ENCODE measurements at places on chromosomes 4 and X. TPM values are rescaled to one million over a fixed set of nuclear protein-coding genes. Genes with fewer than 3 reads are reported as not detected.

DNA sequence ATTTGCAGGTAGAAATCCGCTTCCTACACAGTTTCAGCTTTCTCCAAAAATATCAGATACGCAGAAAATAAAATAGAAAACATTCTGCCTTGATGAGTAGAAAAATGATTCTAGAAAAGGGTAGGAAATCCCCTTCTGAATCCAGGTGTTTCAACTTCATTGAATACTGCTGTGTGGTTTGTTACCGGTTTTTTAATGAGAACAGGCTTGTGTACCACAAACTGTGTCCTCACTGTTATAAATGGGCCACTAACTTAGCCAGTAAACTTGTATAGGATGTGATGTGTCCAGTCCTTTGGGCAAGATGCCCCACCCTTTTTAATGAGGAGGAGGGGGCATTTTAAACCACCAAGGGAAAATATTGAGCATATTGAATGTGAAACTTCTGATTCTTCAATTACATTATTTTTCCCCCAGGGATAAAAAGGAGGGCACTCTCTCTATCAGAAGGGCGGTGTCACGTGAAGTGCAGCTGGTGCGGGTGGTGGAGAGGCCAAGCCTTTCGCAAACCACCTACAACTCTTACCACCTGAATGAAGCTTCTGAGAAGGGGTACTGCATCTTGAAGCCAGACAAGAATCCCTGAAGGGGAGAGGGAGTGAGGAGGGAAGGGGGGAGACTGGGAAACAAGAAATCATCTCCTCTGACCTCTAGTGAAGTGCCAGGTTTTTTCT, 4.5 kb downstream of the CXXC4 start:
- no peak for DNase-seq

- DNase-seq = no peak
Measured at GRCh38 chrX:34559325-34559724, 97.8 kb downstream of the TMEM47 start.

GRCh38 chrX:152428120-152428519, 23.0 kb downstream of the GABRA3 start:
- no peak for DNase-seq

GRCh38 chrX:68934421-68934820, 105.6 kb downstream of the EFNB1 start:
- DNase-seq = no peak

- DNase-seq = no peak
Measured at GRCh38 chr4:110371016-110371770, 104.8 kb upstream of the ENPEP start.

- DNase-seq = no peak
Measured at GRCh38 chrX:14591976-14592375, 62.6 kb downstream of the GLRA2 start.

- DNase-seq = peak; percentile 93
Measured at GRCh38 chr4:94452476-94453371, 982 bp downstream of the PDLIM5 start.

- no peak for DNase-seq
Measured at GRCh38 chr4:187172340-187172761, 448.7 kb upstream of the FAT1 start.

GRCh38 chr4:25702848-25703247, 47.2 kb downstream of the SLC34A2 start:
- DNase-seq = no peak

- DNase-seq = no peak
Measured at GRCh38 chrX:153926858-153927671, 1.0 kb upstream of the ARHGAP4 start.

DNA sequence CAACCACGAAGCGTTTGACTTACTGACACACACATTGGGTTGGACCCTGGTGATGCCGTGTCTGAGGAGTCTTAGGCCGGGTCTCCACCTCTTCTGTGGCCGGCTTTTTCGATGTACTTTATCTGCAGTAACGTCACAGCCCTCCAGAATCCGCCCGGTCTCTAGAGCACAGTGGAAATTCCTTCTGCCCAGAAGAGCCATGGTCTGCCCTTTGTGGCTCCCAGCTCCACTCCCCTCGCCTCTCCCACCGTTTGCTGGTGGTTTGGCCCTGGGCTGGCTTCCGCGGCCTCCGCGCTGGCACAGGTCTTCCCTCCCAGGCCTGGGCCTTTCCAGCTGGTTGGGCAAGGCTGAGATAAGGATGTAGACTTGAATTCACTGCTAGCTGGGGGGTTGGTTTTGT, 4.3 kb downstream of the MAEA start:
- DNase-seq = no peak

GRCh38 chrX:132094164-132094563, 33.7 kb downstream of the FRMD7 start:
- DNase-seq = no peak

GRCh38 chr4:7464259-7464655, 29.5 kb upstream of the PSAPL1 start:
- no peak for DNase-seq

The DCX gene
- total RNA-seq = not detected

The FAT1 gene
- total RNA-seq = 4.6 TPM

The XAGE1A gene
- not detected for total RNA-seq

The MAGEA8 gene
- not detected for total RNA-seq

The CTAG2 gene
- not detected for total RNA-seq

The CD99 gene
- total RNA-seq = 207 TPM

The GAGE12F gene
- total RNA-seq = not detected

The NHS gene
- 0.39 TPM for total RNA-seq

The CAPN6 gene
- total RNA-seq = 1.2 TPM

The STK26 gene
- total RNA-seq = 0.65 TPM
